ENCODE measurements at places on chromosomes 1 and 21.

- DNase-seq = no peak
Measured at GRCh38 chr1:245396615-245397014, 241.8 kb downstream of the KIF26B start.

- DNase-seq = peak; percentile 97
Measured at GRCh38 chr1:53892911-53893310, 1.1 kb upstream of the DIO1 start.

GRCh38 chr21:20030390-20030789 lies 967.8 kb upstream of the NCAM2 start:
- DNase-seq = no peak

- DNase-seq = no peak
Measured at GRCh38 chr1:198605406-198605805, 33.4 kb upstream of the PTPRC start.

Measured in suppressor macrophage (primary cell).